ENCODE measurements at places on chromosomes 2 and 18.

DNA sequence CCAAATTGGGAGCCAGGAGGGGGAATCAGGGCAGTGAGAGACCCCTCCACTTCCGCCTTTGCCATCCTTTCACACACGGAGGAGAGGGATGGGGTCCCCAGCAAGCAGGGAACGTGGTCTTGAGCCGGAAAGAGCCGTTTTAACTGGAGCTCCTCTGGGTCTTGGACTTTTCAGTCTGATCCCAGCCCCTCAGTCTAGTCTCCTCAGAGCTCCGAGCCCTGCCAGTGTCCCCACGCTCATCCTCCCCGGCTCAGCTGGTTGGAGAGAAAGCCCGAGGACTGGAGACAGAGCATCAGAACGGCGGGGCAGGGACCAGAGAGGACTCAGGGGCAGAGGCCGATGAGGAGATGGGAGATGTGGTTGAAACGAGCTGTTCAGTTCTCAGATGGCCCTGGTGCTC lies 26.1 kb upstream of the OTOF start:
- DNase-seq, result no peak

DNA sequence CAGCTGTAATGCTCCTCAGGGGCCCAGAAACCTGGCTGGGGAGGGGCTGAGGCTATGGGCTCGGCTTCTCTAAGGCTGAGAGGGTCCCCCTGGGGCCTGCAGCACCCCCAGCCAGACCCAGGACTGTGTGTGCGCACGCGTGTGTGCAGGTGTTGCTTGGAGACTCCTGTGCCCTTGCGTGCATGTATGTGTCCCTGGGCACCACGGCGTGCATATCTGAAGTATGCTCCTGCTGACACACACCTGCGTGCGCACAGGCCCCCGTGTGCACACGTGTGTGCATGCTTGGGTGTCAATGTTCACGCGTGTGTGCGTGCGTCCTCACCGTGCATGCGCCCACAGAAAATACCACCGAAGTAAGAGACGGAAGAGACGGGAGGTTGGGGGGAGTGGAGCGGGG lies 14.9 kb upstream of the ECEL1 start:
- DNase-seq, result no peak

- DNase-seq, result no peak
These were observed 690.9 kb upstream of the TMEFF2 start for GRCh38 chr2:192885569-192886160.

GRCh38 chr2:230947908-230948365 lies 22.9 kb upstream of the GPR55 start:
- DNase-seq, result no peak

DNA sequence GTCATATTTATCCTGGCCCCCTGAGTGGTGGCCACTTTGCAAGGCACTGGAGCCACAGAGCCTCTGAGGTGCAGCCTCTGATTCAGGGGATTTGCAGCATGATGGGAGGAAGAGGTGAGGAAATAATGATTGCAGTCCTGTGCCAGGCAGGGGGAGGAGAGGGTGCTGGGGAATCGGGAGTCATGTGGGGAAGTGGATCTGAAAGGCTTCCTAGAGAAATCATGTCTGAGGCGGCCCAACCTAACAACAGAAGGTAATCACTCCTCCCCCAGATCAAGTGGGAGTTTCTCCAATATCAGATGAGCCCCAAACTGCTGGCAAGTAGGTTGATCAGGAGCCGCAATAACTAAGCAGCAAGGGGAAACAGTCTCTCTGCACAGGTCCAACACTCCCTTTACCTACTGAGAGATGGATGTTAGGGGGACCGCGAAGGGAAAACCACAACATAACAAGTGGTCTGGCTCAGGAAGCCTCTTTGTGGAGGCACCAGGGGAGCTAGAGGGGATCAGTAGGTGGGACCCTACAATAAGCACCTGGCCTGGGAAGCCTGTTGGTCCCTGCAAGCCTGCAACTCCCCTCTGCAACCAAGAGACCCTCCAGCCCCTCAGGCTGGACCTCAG lies 71.8 kb upstream of the NPAS2 start:
- DNase-seq, result no peak

- DNase-seq, result no peak
These were observed 162.7 kb downstream of the ARL4C start for GRCh38 chr2:234334151-234334550.

- DNase-seq, result no peak
These were observed 155.0 kb downstream of the EIPR1 start for GRCh38 chr2:3222636-3223035.

DNA sequence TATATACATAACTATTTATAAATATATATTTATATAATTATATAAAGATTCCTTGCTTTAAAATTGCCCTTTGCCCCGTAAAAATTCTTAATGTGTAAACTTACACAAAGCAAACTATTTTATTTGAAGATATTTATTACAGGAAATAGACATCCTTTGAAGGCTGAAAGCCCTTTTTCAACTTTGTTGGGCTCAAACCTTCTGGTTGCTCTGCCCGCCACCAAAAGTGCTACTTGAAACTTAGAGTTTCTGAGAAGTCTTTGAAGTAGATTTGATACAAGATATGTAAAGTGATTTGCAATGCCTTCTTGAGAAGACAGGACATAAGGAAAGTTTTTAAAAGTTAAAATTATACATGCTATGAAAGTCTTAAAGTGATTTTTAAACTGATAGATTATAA lies 36.6 kb upstream of the METAP1D start:
- DNase-seq, result no peak

- DNase-seq, result no peak
These were observed 30.3 kb upstream of the SLC30A6 start for GRCh38 chr2:32135409-32135808.

DNA sequence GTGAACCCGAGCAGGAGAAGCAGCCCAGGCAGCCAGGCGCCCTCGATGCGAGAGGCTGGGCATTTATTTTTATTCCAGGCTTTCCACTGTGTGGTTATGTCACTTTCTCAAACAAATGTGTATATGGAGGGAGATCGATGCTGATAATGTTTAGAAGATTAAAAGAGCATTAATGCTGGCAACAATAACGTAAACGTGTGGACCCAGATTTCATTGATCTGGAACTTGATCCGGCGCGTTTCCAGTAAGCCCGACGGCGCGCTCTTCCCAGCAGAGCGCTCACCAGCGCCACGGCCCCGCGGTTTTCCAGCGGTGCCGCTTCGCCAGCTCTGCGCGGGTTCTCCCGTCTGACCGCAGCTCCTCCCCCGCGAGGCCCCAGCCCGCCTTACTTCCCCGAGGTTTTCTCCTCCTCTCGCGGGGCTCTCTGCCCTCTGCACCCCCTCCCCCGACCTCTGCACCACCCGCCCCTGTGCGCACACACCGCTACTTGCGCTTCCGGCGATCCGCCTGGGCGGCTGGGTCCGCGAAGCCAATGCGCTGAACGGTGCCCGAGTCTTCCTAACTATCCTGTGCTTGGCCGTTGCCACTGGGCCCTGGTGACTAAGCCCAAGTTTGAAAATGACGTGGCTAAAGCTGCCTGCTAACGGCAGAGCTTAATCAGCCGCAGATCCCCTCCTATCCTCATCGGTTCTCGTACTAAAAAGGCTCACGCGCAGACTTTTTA lies 6.1 kb downstream of the ONECUT2 start:
- DNase-seq, result no peak

DNA sequence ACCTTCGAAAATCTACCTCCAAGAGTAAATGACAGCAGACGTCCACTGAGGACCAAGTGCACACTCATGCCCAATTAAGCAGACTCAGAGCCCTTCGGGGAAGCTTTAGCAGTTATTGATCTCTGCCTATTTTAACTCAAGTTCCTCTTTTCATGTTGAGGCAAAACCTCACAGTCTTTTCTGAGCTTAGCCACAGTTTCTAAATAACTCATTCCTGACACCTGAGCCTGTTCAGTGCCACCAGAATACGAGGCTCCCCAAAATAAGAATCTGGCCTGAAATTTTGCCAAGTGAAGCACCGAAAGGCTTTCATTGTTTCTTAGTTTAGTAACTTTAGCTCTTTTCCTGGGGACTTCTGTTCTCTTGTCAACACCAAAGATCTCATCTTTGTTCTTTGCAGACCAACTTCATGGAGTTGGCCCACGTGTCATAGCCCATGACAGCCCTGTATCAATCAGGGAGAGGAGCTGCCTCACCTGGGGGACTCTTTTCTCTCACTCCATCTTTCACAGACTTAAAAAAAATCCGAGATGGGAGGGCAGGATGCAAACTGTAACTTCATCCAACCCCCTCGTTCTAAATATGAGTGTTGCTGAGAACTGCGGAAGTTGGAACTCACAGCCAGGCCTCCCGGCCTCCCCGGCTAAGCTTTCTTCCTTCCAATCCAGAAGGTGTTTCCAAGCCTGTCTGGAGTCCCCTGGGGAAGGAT lies 22.2 kb downstream of the INPP5D start:
- DNase-seq, result no peak

DNA sequence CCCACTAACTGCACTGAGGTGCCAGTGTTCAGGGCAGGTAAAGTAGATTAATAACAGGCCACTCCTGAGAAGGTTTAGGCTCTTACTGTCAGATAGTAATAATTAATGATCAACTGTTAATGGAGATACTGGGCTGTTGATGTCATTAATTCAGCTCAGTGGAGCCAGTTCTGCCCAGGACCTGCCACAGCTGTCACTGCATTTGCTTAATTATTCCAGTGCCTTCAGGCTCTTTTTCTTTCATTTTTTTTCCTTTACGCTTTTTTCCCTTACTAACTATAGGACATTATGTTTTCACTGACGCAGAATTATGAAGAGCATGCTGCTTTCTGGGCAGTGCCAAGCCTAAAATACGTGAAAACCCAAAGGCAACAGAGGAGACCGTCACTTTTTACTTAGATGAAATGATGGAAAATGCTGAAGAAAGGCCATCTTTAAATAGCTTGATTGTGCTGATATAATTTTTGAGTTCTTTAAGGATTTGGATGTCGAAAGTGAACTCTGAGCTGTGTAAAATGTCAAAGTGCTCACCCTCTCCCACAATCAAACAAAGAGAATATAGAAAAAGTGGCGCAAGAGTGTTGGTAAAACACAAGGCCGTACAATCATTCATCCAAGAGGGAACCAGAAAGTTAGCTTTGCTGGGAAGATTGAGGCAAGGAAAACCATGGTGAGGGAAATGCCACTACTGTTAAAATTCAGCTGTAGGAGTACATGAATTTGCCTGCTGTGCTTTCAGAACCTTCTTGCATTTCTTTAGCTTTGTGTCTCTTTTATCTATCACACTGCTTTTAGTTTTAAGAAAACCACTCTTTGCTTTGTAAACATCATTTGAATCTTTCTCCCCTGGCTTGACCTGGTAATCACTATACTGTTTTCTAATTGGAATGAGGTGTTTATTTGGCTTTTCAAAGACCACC lies 192.0 kb upstream of the ZEB2 start:
- no peak for DNase-seq

DNA sequence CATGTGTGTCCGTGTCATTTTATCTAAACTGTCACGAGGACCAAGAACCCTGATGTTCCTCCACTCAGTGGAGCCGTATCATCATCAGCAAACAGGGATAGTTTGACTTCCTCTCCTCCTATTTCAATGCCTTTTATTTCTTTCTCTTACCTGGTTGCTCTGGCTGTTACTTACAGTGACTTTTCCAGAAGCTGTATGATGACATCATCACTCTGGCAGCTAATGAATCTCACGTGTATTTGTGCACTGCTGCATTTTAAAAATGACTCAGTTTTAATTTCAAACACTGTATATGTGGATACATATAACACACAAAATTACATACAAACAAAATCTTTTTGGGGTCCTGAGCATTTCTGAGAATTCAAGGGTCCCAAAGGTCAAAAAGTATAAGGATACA lies 481.4 kb downstream of the CDH2 start:
- no peak for DNase-seq

DNA sequence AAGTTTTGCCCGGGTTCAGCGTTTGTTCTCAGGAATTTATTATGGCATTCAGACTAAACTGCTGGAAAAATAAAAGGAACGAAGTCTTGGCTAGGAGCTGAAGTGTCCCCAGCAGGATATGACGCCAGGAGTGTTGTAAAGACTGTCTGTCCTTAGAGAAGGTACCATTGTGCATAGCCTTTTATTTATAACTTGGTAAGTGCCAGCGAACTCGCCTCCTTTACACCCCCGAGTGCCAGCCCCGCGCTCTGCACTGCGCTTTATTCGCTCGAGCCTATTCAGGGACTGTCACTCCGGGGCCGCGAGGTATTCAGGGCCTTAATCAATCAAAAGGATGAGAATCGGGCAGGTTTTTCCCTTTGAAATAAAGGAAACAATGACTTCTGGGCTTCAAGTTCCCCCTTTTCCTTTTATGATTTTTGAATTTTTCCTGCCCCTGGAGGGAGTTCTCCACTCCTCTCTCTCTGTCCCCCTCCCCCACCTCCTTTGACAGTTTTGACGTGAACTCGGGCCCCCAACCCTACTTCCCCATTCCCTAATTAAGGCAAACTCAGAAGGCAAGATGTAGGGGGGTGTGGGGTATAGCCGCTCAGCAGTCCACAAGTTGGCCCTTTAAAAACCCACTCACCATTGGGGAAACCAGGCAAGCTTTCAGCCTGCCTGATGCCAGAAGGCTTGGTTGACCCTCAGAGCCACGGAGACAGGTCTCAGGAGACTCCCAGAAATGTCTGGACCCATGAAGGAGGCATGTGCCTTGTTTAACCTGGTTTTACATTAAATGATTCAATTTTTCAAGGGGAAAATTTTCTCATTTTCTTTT lies 1.3 kb upstream of the PAX3 start:
- no peak for DNase-seq

GRCh38 chr2:86291328-86291662 lies 46.1 kb downstream of the REEP1 start:
- DNase-seq, result no peak

GRCh38 chr18:64294967-64295366 lies 146.1 kb upstream of the LINC00305 start:
- DNase-seq, result no peak

DNA sequence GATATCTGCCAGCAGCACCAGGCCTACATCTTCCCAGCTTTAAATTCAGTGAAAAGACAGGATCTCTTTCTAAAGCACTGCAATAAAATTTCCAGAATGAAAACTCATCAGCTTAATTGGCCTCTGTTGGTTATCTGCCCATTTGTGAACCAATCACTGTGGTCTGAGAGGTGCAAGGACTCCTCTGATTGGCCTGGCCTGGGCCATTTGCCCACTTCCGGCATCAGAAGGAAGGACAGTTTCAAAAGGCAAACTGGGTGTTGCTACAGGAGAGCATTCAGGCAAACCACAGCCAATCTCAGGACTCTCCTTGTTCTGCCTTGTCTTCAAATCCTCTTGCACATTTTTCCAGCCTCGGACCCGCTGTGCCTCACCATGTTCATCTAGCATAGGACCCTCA lies 163.9 kb upstream of the CCDC150 start:
- DNase-seq, result no peak
